Putamen (tissue), 1 donor: ENCODE measurements at places on chromosomes 4 and X.

GRCh38 chr4:66728280-66728679, 817.0 kb downstream of the CENPC start:
- DNase-seq = no peak

DNA sequence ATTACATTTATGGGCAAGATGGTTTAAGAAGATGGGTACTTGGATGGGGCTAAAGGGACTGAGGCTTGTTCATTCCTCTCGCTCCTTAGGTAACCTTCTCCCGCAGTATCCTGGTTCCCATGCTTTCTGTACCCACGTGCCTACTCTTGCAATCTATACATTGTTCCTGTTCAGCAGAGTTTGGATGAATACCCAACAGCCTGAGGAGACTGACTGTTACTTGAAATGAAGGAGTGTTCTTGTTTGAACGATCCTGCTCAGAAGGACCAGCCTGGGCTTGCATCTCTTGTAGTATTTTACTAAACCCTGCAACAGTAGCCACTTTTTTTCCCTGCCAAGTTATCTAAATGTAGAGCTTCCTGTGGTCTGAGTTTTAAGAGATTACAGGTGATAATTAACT, 33.7 kb upstream of the ADH6 start:
- DNase-seq = no peak

DNA sequence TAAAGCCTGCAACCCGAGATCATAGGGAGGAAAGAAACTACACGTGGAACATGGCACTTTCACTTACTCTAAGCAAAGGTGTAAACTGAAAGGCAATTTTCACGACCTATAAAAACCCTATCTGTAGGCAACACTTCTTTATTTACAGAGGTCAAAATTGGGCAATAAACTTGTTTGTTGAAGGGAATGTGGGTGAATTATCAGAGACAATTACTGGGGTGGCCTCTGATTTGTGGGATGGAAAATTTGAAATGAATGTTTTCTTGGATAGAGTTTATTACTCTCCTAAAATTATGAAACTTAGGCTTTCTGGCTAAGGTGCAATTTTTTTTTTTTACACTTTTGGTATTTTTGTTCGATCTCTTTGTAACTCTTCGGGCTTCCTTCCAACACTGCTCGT, 734.1 kb upstream of the TENM3 start:
- DNase-seq = no peak

- DNase-seq = no peak
Measured at GRCh38 chr4:76897536-76898384, at the start of gene SOWAHB. SOWAHB (minus strand) TSS chr4:76898144; CDS start chr4:76897849, 295 bp downstream.

DNA sequence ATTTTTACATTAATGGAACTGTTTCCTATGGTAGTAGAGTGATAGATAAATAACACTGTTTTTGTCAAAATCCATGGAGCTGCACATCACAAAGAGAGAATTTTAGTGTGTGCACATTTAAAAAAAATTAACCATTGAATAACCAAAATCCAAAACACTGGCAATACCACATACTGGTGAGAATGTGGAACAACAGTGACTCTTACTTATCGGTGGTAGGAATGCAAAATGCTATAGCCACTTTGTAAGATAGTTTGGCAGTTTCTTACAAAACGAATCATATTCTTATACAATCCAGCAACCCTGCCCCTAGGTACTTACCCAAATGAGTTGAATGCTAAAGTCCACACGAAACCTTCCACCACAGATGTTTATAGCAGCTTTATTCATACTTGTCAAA, 229.6 kb upstream of the GPR101 start:
- no peak for DNase-seq

GRCh38 chr4:15161439-15161838, 159.2 kb downstream of the CPEB2 start:
- DNase-seq = no peak

GRCh38 chr4:8278009-8278395, 8.4 kb downstream of the HTRA3 start:
- no peak for DNase-seq

- DNase-seq = no peak
Measured at GRCh38 chr4:173573286-173573685, 43.3 kb upstream of the HAND2 start.

DNA sequence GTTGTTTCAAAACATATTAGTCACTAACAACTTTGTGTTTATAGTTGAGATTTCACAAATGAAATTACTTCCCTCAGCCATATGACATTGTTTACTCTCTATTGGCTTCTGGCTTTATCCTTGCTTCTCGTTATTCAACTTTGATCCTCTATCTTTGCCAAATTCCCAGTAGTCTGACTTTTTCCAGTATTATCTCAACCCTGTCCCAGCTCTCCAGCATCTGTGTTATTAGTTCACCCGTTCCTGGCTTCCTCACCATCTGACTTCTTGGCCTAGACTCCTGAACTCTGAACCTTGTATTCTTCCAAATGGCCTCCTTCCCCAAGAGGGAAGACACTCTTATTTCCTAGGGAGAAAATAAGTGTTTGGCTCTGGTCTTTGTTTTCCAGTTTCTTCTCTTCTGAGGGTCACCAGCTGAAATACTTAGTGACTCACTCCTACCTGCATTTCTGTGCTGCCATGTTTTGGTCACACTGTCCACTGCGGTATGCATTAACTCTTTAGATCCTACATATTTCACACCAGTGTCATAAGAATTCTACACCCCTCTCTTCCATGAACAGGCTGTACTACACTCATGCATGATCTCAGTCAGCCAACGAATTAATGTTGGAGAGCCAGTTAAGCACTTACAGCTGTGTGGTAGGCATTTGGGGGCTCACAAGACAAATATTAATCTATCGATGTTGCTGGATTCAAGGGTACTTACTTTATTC, 17.0 kb upstream of the ARHGAP24 start:
- no peak for DNase-seq

DNA sequence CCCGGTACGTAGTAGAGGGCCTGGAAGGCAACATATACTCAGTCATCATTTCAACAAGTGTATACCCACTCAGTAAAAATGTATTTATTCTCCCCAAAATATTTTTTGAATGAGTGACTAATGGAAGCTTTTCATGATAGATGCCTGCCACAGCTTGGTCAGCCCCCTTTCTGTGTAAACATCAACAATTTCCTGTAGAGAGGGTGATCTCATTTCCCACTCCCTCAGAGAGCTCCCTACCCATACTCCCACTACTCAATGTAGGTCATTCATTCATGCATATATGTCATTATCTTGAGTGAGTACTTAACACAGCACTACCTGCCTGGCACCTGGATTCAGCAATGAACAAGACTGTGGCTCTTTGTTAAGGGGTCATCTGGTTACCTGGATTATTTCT, 81.9 kb downstream of the STK32B start:
- no peak for DNase-seq

- no peak for DNase-seq
Measured at GRCh38 chr4:179583221-179583620, 2141.0 kb upstream of the AGA start.

- no peak for DNase-seq
Measured at GRCh38 chr4:169634975-169635374, 14.6 kb downstream of the CLCN3 start.

GRCh38 chrX:110746014-110746413, 49.6 kb downstream of the CHRDL1 start:
- DNase-seq = no peak

DNA sequence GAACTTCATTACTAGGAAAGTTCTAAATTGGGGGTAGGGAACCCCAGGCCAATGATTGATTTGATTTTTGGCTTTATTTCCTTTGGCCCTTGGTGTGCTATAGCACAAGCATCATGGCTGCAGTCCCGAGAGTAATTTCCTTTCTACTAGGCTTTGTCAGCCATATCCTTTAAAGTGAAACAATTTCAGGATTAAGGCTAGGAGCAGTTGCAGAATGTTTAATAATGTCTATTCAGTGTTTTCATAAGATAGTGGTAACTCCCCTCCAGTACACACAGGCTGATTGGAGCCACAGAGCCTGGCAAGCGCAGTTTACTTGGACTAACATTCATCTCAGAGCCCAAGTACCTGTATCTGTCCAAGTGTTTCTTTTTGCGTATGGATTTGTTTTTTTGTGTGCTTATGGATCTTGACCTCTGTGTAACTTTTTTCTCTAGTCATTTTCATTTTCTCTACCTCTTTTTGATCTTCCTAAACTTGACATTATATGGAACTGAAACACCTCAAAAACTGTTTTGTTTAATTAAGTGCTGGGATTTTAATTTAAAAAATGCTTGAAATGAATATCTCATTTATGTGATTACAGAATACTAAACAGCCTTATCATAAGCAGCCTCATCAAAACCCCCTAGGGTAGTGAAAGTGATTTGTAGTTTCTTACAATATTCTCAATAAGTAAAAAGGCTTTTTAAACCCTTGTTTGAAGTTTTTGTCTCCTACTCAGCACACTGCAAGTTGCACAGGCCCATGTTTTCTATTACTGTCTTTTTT, 7.5 kb downstream of the STIM2 start:
- DNase-seq = no peak

DNA sequence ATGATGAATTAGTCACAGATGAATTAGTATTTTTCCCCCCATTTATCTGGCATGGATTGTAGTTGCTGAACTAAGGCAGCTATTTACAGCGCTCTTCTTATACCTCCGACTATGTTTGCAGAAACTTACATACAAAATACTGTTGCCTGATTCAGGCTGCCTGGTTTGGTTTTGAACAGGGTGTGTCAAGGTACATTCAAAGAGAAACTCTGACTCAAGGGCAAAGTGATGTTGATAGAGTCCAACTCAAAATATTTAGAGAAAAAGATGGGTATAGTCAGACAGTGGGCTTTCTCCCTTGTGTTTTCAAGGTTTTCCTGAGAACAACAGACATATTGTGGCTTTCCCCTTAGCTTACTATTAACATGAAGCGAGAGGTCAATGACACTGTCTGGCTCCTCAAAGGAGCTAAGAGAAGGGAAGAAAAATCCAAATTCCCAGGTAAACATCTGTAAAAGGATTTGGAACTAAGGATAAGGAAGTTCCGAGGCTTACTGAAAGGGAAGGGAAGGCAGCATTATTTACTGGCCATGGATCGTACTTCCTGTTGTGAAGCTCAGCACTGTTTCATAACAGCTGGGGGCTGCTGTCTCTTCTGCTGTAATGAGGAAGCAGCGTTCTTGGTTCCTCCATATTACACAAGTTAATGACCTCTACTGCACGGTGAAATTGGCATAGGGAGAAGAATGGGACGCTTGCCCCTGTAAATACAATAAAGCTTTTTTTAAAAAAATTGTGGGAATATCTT, 30.9 kb downstream of the FAM9C start:
- no peak for DNase-seq

DNA sequence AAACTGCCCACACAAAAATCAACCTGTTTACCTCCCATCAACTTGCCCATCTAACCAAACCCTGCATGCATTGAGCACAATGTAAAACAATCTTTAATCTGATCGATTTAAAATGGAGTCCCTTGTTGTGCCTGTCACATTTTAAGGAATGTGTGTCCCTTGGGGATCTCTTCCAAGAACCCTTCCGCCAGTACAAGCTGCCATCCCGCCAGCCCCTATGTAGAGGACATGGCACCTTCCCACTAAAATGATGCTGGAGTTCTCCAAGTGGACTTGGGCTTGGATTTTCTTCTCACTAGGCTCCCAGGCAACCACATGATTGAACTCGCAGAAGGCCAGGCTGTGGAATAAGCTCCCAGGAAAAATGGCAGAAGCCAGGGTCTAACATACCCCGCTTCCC, 45.8 kb upstream of the ENPP6 start:
- no peak for DNase-seq

- DNase-seq = no peak
Measured at GRCh38 chr4:48085821-48086589, 48.0 kb downstream of the TXK start.

DNA sequence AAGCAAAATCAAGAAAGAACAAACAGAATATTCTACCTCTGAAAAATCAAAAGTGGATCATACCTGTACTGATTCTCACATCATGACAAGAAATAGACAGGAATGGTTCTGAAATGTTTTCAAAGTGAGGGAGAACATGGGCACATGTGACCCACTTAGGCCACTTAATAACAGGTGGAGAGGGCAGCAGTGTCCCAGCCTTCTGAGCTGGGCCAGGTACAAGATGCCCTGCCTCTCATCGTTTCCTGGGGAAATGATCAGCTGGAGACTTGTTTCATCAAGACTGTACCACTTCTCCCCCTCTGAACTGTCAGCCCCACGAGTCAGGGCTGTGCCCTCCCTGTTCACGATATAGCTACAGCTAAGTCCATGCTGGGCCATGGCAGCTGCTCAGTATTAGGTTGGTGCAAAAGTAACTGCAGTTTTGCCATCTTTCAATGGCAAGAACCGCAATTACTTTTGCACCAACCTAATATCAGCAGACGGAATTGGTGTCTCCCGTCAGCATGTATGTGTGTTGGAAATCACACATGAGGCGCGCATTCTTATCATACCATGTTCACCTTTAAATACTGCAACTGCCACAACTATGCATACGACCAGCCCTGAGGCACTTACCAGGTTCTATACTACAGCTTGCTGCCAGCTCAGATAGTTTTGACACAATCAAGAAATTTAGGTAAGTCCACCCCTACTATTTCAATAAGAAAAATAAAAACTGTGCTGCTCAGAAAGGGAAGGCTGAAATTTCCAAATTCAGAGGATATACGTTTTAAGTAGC, 71.4 kb downstream of the GATB start:
- DNase-seq = no peak

- DNase-seq = no peak
Measured at GRCh38 chrX:119573840-119574393, 446 bp upstream of the UBE2A start.

DNA sequence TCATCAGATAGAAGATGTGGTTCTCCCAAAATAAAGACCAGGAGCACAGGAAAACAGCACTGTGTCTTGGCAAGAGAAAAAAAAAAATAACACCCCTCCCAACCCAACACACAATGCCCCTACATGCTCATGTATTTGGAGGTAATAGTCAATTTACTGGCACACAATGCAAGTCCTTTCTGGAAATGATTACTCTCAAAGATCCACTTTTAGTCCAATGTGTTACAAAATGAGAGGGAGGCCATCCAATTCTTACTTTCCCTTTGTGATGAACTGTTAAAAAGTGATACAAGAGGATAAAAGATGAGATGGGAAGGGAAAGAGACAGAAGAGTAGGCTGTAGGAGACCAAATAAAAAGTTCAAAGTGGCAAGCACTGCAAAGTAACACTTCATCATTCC, 180.3 kb upstream of the DKK2 start:
- no peak for DNase-seq

DNA sequence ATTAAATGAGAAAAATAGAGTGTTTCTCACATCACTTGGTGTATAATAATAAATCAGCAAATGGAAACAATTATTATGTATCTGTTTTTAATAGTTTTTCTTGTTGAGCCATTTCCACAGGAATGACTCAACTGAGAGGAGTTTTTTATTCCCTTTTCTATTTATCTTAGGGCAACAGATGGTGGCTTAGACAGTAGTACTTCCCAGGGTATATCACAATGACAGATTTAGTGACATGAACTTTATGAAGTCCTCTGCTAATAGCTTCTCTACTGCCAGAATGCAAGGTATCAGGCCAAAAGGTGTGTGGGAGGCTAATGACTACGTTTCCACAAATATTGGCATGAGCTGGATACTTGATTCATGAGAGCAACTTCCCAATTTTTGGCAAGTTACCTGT, 126.7 kb downstream of the HTR2C start:
- no peak for DNase-seq
